ENCODE measurements at places on chromosomes 4 and X.
A peak's percentile ranks its signal among the peaks of the same experiment; 100 is the strongest.

GRCh38 chr4:124044867-124045266 lies 648.3 kb downstream of the SPRY1 start:
- no peak for DNase-seq

- no peak for DNase-seq
Observed at GRCh38 chr4:97121493-97121892, 1021.8 kb downstream of the STPG2 start.

DNA sequence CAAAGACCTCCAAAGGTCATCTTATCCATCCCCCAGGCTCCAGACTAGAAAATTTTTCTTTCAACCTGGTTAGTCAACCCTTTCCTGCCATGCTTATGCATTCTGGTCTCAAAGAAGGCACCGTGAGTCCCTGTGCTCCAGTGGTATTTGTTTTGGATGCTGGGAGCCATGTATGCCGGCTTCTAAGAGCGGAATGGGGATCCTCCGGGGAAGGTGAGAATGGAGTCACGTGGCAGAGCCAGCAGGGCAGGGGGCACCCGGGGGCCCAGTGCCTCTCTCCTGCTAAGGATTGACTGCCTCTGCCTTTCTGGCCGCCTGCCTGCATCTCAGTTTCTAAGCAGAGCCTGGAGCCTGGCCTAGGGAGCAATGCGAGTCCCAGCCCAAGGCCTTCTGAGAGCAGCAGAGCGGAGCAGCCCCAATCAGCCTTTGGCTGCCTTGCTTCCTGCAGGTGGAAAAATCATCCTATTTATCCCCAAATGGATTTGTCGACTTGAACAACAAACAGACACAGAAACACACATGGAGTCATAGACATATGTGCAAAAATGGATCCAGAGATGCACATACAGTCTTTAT lies 141.0 kb downstream of the PJA1 start:
- no peak for DNase-seq

DNA sequence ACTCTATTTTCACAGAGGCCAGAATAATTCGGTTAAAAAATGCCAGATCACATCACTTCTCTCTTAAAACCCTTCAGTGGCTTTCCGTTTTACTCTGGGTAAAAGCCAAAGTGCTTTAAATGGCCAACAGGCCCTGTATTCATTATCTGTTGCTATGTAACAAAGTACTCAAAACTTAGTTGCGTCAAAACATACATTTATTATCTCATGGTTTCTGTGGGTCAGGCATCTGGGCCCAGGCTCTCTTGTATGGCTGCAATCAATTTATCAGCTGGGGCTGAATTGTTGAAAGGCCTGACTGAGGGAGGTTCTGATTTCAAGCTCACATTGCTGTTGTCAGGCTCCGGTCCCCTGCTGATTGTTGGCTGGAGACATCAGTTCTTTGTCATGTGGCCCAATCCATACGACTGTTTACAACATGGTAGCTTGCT lies 72.7 kb upstream of the H2AZ1 start:
- no peak for DNase-seq

DNA sequence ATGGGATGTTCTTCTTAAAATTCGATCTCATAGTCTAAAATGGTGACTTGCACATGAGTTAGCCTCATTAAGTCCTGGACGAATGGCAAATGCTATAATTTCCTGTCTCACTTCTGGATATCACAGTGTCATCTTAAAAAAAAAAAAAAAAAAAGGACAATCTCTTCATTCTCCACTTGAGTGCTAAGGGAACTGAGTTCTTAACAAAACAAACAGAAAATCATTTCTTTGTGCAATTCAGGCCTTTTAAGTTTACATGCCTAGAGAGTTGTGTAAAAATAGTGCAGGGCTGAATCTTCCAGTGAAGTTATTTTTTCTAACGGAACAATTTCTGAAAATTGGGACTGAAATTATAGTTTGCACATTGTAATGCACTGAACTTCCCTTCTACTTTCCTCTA lies 122.8 kb upstream of the FAT1 start:
- DNase-seq: no peak

DNA sequence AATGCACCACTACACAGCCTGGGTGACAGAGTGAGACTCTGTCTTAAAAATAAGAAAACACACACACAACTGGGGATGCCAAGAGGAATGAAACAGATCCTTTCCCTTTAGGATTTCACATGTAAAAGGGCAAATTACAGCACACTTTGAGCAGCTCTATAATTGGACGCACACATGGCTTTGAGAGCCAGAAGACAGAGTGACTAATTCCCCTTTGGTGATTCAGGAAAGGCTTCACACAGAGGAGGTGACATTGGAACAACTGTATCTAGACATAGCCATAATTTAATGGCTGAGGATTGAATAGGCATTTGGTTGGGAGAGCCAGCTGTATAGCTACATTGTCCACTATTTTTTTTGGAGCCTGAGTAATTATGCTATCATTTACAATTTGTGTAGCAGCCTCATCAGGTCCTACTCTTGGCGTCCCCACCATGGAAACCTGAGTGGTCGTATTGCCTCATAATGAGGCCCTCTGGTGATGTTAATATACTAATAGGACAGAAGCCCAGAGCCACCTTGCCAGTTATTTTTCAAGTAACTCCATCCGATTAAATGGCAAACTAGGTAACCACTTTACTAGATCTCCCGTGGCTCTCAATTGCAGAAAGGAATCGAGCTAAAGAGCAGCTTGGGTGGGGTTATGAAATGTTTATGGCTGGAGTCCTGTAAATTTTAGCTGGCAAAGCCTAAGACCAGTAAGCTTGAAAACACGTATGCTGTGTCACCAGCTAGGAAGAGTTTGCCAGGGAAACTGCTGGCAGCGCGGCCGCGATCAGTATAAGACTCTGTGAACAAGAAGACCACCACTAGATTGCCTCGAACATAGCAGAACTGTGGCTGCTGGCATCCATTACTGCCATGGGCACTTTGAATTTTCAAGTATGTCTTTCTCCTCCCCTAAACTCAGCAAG lies 8.5 kb upstream of the PPEF1 start:
- no peak for DNase-seq

- no peak for DNase-seq
Observed at GRCh38 chr4:52984462-52984881, 122.4 kb downstream of the RASL11B start.

GRCh38 chr4:33107814-33108213 lies 2387.6 kb downstream of the PCDH7 start:
- DNase-seq: no peak

- peak; percentile 72 for DNase-seq
Observed at GRCh38 chr4:184745831-184746795, 12.2 kb upstream of the CENPU start.

GRCh38 chr4:108861334-108861733 lies 98.5 kb upstream of the ETNPPL start:
- no peak for DNase-seq

DNA sequence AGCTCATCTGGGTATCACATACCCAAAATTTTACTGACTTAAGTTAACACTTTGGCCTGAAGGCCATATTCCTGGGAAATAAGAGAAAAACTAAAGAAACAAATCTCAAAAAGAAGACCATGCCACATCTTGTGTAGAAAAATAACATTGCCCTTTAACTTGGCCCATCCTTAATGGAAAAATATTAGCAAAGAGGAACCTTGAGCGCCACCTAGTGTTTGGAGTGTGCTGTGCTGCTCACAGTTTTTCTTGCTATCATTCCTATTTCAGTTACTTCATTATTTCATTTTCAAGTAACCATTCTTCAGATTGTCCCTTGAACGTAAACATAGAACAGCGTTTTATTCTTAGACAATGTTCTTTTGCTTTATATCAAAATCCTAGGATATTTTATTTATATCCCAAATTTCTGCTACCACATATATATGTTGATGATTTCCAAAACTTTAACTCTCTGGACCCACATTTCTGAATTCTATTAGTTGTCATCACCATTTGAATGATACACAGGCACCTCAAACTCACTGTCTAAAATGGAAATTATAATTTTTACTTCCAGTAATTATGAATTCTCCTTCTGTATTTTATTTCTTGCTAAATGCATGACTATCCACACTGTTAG lies 999.0 kb upstream of the ADGRL3 start:
- DNase-seq: peak; percentile 4

GRCh38 chr4:152784490-152785350 lies 5.0 kb downstream of the ARFIP1 start:
- no peak for DNase-seq

DNA sequence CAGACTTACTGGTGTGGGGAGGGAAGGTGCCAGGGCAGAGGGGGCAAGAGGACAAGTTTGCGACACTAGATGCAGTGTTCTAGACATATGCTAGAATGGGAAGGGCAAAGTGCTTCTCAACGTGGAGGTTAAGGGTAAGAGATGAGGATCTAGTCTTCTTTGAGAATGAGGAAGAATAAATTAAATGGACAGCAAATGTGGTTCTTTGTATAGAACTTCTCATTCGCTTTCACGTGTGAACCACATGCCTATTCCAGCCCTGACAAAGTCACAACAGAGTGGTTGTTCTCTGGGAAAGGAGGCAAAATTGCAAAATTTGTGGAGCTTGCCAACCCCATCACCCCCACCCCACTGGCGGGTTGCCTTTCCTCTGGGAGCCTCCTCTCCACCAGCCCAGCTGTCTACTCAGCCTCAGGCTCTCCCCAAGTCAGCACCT lies 1.5 kb upstream of the ANXA5 start:
- no peak for DNase-seq

DNA sequence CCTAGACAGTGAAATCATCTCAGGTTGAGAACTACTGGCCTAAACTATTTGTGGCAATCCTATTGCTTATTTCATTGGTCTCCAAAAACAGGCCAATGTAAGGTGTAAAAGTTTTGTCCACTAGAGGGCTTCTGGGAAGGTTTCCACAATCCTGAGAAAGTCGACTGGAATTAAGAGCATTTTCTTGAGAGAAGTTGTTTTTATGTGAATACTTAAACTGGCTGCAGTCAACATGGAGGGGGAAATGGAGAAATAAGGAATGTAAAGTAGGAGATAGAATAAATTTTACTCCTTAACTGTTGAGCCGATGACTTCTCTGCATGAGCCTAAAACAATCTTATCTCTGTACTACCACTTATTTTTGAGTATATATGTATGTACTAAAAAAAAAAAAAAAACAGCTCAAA lies 11.0 kb upstream of the EIF4E start:
- peak; percentile 51 for DNase-seq

GRCh38 chr4:166301266-166301665 lies 428.2 kb downstream of the TLL1 start:
- DNase-seq: no peak

DNA sequence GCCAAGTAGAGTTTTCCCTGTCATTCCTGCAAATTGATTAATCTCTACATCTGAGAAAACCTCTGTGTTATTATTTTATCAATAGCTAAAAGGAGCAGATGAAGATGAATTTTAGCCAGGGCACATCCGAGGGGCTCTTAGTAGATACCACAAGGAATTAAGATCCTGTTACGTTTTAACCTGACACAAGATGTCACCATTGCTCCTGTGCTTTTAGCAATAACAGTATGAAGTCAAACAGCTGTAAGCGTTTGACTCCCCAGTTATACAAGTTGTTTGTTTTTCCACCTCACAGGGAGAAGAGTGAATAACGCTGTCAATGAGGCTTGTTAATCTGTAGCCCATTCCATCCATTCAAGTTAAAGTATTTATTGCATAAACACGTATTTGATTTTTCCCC lies 76.0 kb upstream of the AP1S2 start:
- no peak for DNase-seq

DNA sequence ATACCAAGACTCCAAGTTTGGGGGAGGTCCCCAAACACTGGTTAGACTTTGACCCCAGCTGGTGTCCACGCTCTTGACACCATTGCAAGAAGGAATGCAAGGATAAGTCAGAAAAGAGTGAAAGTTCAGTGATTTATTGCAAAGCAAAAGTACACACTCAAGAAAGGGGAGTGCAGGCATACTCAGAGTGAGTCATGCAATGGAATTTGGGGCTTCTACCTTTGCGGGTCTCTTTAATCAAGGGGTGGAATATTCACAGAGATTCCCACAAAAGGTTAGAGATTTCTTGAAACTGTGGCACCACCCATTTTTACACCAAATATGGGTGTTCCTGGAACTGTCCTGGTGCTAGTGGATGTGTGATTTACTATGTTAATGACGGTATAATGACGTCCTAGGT lies 5.2 kb upstream of the SMIM10L2A start:
- no peak for DNase-seq

GRCh38 chrX:71216485-71216884 lies 6.5 kb upstream of the GJB1 start:
- no peak for DNase-seq

DNA sequence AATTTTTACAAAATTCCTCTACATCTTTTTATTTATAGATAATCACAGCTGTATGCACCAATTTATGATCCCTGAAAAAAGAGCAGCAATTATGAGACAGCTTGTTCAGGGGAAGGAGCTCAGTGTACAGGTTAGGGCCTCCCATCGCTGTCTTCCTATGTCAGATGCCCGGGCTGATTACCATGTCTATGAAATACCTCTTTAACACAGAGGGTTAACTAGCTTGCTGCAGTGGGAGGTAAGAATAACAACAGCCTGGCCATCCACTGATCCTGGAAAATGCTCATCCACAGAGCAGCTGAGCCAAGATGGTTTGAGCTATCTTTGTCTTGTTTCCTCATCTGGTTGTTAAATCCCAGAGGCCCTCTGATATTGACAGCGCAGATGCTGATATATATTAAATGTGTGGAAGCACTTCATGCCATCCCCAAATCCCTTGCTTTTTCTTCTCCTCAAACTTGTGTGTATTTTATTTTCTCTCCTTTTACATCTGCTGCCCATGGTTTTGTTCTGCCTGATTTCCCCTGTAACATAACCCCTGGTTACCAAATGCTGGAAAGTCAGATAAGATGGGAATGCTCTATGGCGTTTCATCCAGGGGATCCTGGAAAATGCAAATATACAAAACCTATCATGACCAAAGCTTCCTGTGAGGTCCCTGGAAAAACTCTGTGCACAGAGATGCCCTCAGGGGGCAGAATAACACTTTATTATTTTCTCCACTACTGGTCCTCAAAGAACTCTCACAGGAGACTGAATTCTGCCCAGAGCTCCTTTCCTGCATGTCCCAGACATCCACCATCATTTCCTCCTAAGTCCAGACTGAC lies 85.8 kb upstream of the PUDP start:
- no peak for DNase-seq
